ENCODE measurements at places on chromosomes 4 and X. TPM values are rescaled to one million over a fixed set of nuclear protein-coding genes. Genes with fewer than 3 reads are reported as not detected.

CDX4 gene
- total RNA-seq = not detected

RAI2 gene
- total RNA-seq = 2.2 TPM

- no peak for DNase-seq
Observed at GRCh38 chr4:82513382-82513781, 48.4 kb downstream of the TMEM150C start.

GRCh38 chrX:67555578-67556203 is 11.9 kb downstream of the AR start:
- peak; percentile 19 for DNase-seq

GRCh38 chr4:175087145-175087544 is 169.0 kb downstream of the ADAM29 start:
- no peak for DNase-seq

DNA sequence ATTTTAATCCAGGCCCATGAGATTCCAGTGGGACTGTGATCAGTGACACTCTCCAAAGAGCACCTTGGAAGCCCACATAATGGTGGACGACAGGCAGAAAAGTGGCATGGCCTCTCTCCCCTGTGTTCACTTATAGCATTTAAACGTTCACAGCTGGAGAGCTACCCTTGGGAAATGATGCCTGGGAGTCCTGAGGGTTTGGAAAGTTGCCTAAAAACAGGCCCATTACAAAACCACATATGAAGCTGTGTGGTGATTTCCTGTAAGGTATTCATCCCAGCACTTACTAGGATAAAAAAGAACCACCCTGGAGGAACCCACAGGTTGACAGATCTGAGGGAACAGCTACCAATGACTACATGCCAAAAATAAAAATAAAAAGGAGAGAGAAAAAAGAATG is 193.2 kb downstream of the RASL11B start:
- DNase-seq = peak; percentile 7

DNA sequence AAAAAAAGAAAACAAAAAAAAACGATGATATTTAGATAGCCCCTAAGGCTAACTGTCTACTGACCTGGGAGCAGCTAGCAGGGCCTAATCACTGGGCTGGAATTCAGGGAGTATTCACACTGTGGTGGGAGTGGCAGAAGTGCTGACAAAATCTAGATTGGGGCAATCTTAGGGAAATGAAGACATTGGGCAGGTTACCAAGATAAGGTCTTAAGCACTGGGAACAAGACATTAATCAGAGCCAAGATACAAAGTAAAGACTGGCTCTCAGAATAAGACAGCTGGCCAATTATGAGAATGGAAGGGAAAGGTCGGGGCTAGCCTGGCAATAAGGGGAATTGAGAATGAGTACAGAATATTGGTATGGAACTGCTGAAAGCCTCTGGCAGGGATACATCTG is 100.2 kb upstream of the GRIA3 start:
- no peak for DNase-seq

DNA sequence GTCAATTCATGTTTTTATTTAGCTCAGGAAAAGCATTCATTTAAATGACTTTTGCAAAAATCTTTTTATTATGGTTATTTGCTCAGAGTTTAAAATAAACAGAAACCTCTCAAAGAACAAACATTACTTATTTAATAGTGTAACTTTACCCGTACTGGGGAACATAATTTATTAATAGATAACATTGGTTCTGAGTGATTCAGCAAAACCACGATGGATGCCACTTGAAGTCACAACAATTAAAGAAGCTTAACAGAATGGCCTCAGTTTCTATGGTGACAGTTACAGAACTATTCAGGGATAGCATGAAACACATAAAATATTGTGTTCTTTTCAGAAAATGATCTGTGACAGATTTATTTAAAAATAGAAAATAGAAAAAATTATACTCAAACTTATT is 368.7 kb downstream of the CCSER1 start:
- DNase-seq = no peak

GRCh38 chr4:1206299-1207156 is 34.1 kb upstream of the SPON2 start:
- DNase-seq = no peak

DNA sequence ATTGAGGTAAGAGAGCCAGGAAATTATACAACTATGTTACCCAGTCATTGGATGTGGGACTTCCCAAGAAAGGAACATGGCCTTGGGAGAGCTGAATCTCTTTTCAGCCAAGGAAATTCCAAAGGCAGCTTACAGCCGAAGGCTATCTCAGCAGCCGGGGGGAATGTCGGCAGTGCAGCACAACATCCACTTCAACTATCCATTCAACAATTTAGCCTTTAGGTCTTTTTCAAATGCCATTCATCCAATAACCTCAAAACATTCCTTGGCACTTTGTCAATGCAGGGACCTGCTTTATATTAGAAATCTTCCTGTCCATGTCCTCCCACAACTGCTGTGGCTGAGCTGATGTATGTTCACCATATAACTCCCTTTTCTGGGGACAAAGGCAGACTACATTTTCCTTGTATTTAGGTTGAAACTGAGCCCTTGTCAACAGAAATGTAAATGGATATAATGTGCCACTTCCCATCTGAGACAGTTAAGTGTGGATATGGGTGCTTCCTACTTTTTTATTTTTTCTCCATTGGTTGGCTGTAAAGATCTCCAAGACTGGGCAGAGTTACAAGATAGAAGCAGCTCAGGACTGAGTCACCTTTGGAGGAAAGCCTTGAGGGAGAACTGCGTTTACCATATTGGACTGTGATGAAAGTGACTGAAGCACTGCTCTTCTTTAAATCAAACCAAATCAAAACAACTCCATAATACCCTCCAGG is 94.8 kb downstream of the GPRIN3 start:
- DNase-seq = no peak

DNA sequence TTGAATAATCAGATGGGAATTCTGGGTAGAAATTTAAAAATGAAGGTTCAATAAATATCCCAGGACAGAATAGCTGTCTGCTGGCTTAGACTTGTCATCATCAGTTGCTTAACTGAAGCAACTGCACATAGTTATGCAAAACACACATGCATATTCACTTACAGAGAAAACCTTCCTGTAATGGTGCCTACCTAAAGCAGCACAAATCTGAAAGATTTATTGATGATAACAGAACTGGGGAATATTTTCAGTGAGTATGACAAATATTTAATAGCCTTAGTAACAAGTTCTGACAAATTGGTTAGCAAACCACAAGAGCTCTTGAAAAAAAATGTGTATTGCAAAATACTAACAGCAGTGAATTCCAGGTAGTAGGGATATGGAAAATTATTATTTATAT is 606.8 kb upstream of the BOD1L1 start:
- no peak for DNase-seq

- DNase-seq = no peak
Observed at GRCh38 chr4:88854481-88854880, 156.9 kb upstream of the NAP1L5 start.

DNA sequence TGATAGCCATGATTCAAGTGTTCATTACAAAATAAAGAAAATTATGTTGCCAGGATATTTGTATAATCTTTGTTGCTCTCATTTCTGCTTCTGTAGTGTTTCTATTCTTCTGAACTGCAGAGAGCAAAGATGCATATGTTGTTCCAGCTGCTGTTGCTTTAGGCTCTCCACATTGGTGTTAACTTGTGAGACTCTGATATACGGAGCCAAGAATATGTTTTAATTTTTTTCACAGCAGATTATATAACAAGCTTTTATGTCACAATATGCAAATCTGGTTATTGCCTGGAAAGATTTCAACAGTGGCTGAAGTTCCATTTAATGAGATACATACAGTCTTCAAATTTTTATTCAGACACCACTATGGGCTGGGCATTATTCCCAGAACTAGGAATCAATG is 655.0 kb downstream of the GRXCR1 start:
- DNase-seq = no peak

- DNase-seq = peak; percentile 21
Observed at GRCh38 chr4:177427192-177427591, 15.0 kb downstream of the AGA start.

DNA sequence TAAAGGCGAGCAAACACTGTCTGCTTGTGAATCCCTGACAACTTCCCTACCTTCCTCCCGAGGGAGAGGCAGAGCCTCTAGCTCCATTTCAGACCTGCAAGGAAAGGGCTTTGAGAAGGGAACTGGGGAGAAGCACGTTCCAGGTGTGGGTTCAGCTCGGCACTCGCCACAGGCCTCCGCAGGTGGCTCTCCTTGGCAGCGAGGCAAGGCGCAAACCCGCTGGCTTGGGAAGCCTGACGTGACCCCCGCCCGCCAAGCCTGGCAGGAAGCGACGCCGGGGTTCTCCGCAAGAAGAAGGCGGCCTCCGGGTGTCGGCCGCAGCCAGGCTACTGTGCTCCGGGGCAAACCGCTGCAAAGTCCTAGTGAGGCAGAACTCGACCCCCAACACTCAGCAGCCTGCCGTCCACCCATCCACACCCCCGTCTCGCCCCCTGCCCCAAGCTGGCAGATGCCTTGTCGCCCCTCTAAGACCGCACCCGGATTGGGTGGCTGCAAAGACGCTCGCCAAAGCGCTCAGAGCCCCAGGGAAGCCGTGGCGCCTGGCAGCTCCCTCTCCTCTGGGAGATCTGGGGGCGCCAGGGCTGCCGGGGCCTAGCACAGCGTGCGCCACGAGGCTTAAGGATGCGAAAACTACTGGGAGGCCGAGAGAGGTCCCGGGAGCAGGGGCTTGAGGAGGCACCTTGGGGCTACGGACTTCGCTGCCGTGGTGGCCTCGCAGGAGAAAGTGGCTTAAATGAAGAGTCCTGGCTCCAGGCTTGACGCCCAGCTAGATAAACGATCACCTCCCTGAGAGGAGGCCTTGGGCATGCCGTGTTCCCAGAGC is 21.8 kb downstream of the NKX3-2 start:
- no peak for DNase-seq

DNA sequence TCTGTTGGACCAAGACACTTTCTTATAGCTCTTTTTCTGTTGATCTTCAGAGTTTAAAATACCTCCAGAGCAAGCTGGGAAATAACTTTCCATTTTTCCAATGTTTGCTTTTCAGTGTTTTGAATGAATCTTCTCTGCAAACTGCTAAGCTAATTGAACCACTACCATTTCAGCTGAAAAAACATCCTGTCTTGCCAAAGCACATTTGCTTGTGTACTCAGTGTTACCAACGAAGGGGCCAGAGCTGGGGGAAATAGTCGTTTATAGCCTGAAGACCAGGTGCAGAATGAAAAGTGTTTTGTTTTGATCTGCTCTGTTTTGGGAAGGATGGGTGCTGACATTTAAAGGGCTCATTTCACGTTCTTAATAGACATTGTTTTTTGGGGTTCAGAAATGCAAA is 88.4 kb upstream of the CLNK start:
- no peak for DNase-seq

GRCh38 chr4:133127500-133127899 is 21.6 kb upstream of the PCDH10 start:
- no peak for DNase-seq

DNA sequence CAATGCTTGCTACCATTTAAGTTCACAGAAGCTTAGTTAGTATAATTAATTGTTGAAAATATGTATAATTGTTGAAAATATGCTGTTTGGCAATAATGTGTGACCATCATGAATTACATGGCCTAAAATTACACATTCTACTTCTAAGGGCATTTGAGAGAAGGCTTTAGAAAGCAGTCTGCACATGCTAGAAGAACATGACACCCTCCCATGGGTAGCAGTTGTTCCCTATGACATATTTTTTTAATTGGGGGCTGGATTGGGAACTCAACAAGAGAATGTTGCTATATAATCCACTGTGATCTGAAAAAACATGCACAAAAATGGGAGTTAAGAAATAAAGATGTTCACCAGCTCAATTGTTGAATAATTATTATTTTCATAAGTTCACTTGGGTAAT is 331.4 kb downstream of the ARHGAP24 start:
- no peak for DNase-seq

DNA sequence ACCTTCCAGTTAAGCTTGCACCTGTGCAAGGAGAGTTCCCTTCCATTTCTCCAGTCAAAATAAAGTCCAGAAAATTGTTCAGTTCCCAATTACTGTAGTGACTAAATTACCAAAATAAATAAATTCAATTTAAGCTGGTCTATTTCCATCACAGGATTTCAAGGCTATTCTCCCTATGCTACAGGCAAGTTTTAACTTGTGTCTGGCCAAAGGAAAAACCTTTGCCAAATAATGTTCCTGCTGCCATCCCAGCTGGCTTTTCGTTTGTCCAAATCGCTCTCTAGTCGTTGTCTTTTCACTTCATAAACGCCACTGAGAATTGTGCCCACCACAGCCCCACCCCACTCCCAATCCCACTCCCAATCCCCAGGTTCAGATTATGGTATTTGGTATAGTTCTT is 2.4 kb downstream of the KCTD8 start:
- DNase-seq = no peak

GRCh38 chrX:150036181-150036580 is 97.9 kb upstream of the EOLA2 start:
- DNase-seq = no peak

GRCh38 chr4:16607241-16608066 is 291.0 kb downstream of the LDB2 start:
- DNase-seq = no peak

- no peak for DNase-seq
Observed at GRCh38 chr4:9971711-9972110, 49.6 kb downstream of the SLC2A9 start.

GRCh38 chr4:40412866-40413795 is 78.0 kb downstream of the CHRNA9 start:
- no peak for DNase-seq

DNA sequence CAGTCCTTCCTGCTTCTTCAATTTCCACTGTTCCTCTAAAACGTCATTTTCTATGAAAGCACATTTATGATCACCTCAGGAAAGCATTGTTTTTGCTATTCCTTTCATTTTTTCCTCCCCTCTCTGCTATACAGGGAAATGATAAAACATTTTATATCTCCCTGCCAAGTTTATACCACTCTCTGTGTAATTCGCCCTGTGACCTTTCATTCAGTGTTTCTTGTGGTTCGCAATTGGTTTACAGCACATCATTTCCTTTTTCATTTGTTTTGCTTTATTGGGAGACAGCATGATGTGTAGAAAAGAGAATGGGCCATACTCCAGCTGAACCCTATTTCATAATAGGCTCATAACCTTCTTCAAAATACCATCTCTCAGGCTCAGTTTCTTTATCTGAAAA is 99.9 kb upstream of the RAPGEF2 start:
- no peak for DNase-seq

GRCh38 chr4:172802032-172802431 is 366.6 kb upstream of the GALNT7 start:
- no peak for DNase-seq

DNA sequence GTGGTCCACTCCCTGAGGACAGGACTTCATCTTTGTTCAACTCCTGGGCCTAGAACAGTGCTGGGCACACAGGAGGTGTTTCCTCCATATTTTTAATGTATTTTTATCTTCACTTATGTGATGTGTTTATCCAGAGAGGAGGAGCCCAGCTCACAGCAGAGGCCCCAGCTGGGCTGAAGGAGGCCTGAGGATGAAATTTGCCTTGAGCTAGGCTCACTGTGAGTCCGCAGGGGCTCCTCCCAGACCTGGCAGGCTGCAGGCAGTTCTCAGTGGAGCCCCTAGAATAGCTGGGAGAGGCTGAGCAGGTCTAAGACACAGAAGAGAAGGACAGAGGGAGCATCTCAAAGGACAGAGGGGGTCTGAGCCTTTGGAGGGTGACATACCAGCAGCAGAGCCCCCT is 26.8 kb downstream of the C4orf50 start:
- no peak for DNase-seq
